ENCODE measurements at places on chromosomes 4 and X.

DNA sequence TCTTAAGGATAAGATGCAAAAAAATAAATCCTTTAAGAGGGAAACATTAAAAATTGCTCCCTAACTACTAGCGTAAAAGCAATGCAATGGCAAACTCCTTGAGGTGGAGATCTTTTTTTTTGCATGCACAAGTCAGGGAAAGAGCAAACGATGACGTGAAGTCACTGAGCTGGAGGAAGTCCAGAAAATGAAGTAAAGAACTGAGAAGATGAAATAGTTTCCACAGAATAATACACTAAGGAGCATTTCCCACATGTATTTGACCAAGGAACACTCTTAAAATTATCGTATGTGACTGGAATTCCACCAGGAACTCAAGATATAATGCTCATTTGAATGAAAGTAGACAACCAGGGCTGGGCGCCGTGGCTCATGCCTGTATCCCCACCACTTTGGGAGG lies 21.0 kb upstream of the DOCK11 start:
- H3K4me3 ChIP-seq, result no peak overlapping the region
- H3K27ac ChIP-seq, result no peak overlapping the region
- no peaks in the 10 kb centered on the region for H3K27me3 ChIP-seq
- H3K4me1 ChIP-seq, result no peaks in the 10 kb centered on the region
- no peaks in the 10 kb centered on the region for H3K36me3 ChIP-seq
- DNase-seq, result no peak

DNA sequence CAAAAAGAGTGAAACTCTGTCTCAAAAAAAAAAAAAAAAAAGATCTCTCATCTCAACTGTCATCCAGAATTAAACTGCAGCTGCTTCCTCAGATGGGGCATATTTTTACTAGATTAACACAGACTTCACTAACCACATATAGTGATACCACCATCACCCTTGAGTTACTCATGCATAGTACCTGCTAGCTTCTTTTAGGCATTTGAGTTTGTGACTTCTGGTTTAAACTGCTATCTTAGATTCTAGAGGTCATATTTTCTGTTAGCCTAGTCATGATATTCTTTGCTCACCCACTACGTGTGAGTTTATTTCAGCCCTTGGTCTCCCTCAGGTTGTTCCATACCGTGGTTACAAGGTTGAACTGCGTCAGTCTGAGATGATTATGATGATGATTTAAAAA lies 154.9 kb upstream of the BMP3 start:
- no peak overlapping the region for H3K4me3 ChIP-seq
- H3K36me3 ChIP-seq, result no peaks in the 10 kb centered on the region
- no peaks in the 10 kb centered on the region for H3K4me1 ChIP-seq
- no peak overlapping the region for H3K27ac ChIP-seq
- no peak for DNase-seq
- H3K27me3 ChIP-seq, result no peaks in the 10 kb centered on the region

DNA sequence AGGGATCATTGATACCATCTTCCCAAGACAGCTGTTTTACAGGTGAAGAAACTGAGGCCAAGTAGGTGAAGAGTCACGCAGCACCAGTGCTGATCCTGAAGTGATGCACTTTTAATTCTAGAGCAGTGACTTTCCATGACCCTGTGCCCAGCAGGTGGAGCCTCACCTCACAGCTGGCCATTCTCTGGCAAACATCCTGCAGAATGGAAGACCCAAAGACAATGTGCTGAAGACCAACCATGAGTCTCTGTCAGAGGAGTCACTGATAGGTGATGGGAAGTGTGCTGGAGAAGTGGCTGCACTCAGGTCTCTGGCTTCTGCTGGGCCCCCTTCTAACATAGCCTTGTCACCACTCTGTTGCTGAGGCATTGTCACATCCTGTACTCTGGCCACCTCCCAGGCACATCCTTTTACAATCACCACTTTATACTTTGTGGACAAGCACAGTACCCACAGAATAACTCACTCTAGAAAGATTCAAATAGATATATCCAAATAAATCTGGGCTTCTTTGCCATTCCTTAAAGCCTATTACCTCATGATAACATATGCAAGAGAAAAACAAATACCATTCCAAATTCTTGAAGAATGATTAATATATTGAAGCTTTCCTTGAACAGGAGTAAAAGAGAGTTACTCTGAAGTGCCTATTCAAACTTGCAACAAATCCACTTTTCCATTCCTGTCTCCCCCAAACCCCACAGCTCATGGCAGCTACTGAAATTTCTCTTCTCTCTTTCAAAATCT lies 64.1 kb upstream of the SCOC start:
- no peaks in the 10 kb centered on the region for H3K27me3 ChIP-seq
- no peaks in the 10 kb centered on the region for H3K36me3 ChIP-seq
- no peak for DNase-seq
- H3K4me1 ChIP-seq, result 0 out of 2 replicates have a peak, but pooled peaks cover 5% of the 10 kb centered on the region
- H3K27ac ChIP-seq, result no peak overlapping the region
- no peak overlapping the region for H3K4me3 ChIP-seq

GRCh38 chr4:23779839-23780238 lies 110.0 kb downstream of the PPARGC1A start:
- no peaks in the 10 kb centered on the region for H3K36me3 ChIP-seq
- no peak overlapping the region for H3K4me3 ChIP-seq
- no peak overlapping the region for H3K27ac ChIP-seq
- no peaks in the 10 kb centered on the region for H3K4me1 ChIP-seq

- H3K27me3 ChIP-seq, result no peaks in the 10 kb centered on the region
- H3K4me1 ChIP-seq, result no peaks in the 10 kb centered on the region
- no peak overlapping the region for H3K4me3 ChIP-seq
- no peak overlapping the region for H3K27ac ChIP-seq
- no peak for DNase-seq
Observed at GRCh38 chr4:125736057-125736456, 421.3 kb downstream of the FAT4 start.

DNA sequence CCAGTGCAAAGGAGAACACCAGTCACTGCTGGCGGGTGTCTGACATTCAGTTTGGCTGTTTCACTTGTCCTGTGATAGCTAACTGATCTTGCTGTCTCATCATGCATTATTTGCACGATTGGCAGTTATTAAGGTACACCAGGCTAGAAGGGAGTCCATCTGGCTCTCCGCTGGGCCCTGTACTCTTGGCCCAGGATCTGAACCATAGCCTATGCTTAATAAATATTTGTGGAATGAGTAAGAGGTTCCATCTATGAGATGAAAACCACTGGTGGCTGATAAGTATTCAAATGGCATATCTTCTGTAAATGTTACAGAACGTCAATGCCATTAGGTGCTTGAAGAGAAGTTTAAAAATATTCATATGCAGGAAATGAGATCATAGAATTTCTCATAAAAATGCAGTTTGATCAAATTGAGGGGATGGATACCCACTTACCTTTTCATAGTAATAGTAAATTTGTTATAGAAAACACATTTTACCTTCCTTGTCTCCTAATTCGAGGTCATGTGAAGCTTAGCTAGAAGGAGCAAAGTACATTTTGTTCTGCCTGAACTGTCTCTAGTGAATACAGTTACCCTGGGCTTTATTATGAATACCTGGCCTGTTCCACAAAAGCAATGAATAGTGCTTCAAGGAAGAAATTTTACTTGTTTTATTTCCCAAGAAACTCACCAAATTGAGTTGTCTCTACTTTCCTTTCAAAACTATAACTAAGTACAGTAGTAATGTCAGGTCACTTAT lies 213.5 kb downstream of the CBR4 start:
- H3K4me1 ChIP-seq, result peaks cover 31% of the 10 kb centered on the region
- no peaks in the 10 kb centered on the region for H3K27me3 ChIP-seq
- peak; percentile 18 for DNase-seq
- H3K27ac ChIP-seq, result peak overlapping the region; percentile 42
- H3K4me3 ChIP-seq, result no peak overlapping the region

GRCh38 chrX:46647251-46647650 lies 73.7 kb downstream of the CHST7 start:
- H3K4me1 ChIP-seq, result no peaks in the 10 kb centered on the region
- DNase-seq, result no peak
- no peaks in the 10 kb centered on the region for H3K27me3 ChIP-seq

DNA sequence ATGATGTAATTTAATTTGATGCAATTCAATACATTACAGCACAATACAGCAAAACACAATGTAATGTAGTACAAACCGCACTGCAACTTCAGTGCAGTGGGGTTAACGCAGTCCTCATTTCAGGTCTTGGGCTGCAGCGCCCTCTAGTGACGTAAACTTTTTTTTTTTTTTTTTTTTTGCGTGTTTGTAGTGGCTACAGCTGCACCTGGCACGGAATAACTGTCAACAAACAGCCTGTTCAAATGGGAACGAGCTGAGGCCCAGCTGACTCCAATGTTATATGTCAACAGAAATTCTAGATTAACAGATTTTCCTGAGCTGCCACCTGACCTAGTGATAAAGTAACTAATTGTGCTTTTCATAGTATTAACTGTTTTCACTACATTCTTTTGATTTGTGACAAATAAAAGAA lies 33.5 kb upstream of the RASSF6 start:
- no peak overlapping the region for H3K4me3 ChIP-seq
- H3K36me3 ChIP-seq, result no peaks in the 10 kb centered on the region
- no peaks in the 10 kb centered on the region for H3K27me3 ChIP-seq
- no peaks in the 10 kb centered on the region for H3K4me1 ChIP-seq

DNA sequence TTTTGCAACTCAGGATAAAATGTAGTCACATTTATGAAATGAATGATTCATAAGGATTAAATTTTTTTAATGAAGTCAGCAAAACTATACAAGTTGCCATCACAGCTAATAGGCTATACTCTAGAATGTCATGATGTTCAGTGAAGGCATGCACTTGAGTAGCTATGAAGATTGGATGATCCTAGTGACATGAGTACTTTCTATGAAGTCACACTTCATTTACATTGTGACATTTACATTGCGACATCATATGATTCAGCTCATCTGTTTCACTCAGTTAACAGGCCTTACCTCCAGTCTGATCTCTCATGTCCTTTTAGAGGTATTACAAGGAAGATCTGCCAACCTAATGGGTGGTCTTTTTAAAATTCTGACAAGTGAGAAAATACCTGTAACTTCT lies 82.7 kb upstream of the FGF13 start:
- no peak overlapping the region for H3K27ac ChIP-seq
- H3K36me3 ChIP-seq, result no peaks in the 10 kb centered on the region
- no peak overlapping the region for H3K4me3 ChIP-seq
- H3K27me3 ChIP-seq, result no peaks in the 10 kb centered on the region
- no peak for DNase-seq

DNA sequence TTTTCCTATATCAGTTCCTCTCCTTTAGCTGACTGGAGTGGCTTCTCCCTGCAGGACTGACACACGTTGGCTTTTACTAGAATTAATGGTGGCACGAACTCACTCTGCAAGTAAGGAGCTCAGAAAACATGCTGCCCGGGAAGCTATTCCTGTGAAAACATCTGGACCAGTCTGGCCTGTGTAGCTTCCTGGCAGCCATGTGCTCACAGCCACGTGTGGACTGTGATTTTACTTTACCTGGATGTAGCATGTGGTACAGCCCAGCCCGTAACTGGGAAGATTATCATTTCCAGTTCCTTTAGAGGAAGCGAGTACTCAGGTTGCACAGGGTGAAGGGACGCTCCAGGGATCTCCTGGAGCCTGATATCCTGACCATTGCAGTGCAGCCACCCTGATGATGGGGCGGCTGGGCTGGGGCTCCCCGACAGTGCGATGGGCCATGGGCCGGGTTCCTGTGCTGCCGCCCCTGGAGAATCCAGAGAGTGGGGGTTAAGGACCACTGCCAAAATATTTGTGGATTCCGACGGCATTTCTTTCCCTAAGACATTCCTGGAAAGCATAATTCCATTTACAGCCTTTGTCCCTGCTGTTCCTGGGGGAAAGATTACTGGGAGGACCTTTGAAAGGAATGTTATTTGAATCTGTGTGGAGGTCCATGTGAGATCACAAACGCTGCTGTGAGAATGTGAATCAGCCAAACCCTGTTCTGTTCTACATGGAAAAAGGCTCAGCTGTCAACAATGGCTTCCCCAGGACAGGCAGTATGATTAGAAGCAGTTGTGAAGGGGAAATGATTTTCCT lies 35.0 kb downstream of the PROM1 start:
- no peak overlapping the region for H3K4me3 ChIP-seq
- no peaks in the 10 kb centered on the region for H3K27me3 ChIP-seq

- H3K4me1 ChIP-seq, result no peaks in the 10 kb centered on the region
- DNase-seq, result no peak
- no peak overlapping the region for H3K4me3 ChIP-seq
- H3K36me3 ChIP-seq, result no peaks in the 10 kb centered on the region
- no peaks in the 10 kb centered on the region for H3K27me3 ChIP-seq
Observed at GRCh38 chrX:97490656-97491055, 606.9 kb downstream of the RPA4 start.

GRCh38 chr4:98627531-98628257 lies 30.7 kb downstream of the TSPAN5 start:
- no peak for DNase-seq
- peak overlapping the region; percentile 10 for H3K27ac ChIP-seq
- no peak overlapping the region for H3K4me3 ChIP-seq
- H3K27me3 ChIP-seq, result no peaks in the 10 kb centered on the region

- no peaks in the 10 kb centered on the region for H3K36me3 ChIP-seq
- no peaks in the 10 kb centered on the region for H3K27me3 ChIP-seq
- H3K27ac ChIP-seq, result no peak overlapping the region
- no peak for DNase-seq
Observed at GRCh38 chr4:189221691-189222090, 719.0 kb upstream of the FRG1 start.

- DNase-seq, result no peak
- no peak overlapping the region for H3K4me3 ChIP-seq
- H3K27me3 ChIP-seq, result no peaks in the 10 kb centered on the region
Observed at GRCh38 chr4:107853444-107854355, 29.0 kb downstream of the SGMS2 start.

DNA sequence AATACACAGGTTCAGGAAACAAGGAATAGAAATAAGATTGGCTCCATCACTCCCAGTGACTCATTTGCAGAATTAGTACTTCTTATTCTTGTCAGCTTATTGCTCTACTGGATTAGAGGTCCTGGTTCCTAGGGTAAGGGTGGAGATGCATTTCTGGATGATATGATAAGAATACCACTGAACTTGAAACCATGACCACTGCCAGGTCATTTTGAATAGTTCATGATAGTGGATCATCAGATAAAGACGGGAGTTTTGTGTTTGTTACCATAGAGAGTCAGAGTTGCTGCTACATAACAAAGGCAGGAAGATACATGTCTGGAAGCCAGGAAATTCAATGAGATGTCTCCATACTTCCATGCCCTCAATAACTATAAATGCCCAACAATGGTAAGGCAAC lies 109.2 kb upstream of the FAT1 start:
- no peaks in the 10 kb centered on the region for H3K36me3 ChIP-seq
- H3K27me3 ChIP-seq, result no peaks in the 10 kb centered on the region
- H3K27ac ChIP-seq, result no peak overlapping the region
- H3K4me3 ChIP-seq, result no peak overlapping the region
- 0 out of 2 replicates have a peak, but pooled peaks cover 5% of the 10 kb centered on the region for H3K4me1 ChIP-seq

- no peaks in the 10 kb centered on the region for H3K4me1 ChIP-seq
- no peak overlapping the region for H3K4me3 ChIP-seq
- no peaks in the 10 kb centered on the region for H3K27me3 ChIP-seq
- no peak overlapping the region for H3K27ac ChIP-seq
- H3K36me3 ChIP-seq, result no peaks in the 10 kb centered on the region
- DNase-seq, result no peak
Observed at GRCh38 chr4:142211444-142211843, 575.1 kb downstream of the IL15 start.

All from Caco-2 (cell line).